ENCODE measurements at places on chromosomes 7 and 10.

DNA sequence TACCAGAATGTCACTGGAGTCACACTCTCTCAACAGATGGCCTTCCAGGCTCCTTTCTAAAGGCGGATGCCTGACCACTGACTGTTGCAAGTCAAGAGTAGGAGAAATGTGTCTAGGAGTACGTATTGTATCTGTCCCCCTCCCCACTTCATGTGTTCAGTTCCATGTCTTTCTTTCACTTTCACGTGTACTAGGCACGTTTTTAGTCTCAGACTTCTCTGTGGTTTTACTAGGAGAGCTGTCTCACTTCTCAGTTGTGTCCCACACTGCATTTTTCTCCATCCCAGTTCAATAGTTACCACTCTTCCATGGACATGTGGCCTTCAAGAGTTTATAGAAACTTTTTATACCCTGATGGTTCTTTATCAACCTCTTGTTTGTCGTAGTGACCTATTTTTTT lies 893.0 kb downstream of the NRG3 start:
- no peak for DNase-seq

- DNase-seq, result no peak
These were observed 61.7 kb upstream of the NPTX2 start for GRCh38 chr7:98555403-98555802.

DNA sequence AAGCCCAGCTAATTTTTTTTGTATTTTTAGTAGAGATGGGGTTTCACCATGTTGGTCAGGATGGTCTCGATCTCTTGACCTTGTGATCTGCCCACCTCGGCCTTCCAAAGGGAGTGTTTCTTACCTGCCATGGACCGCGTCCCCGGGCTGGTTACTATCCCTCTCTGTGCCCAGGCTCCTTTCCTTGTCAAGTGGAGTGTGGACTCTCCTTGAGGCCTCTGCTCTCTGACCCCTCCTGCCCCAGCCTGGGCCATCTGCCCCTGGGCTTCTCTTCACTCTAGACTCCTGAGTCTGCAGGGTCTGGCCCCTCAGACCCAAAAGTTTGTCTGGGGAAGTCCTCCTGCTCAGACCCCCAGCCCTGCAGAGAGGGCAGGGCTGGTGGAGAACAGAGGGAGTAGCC lies 20.7 kb downstream of the NEURL1 start:
- no peak for DNase-seq

DNA sequence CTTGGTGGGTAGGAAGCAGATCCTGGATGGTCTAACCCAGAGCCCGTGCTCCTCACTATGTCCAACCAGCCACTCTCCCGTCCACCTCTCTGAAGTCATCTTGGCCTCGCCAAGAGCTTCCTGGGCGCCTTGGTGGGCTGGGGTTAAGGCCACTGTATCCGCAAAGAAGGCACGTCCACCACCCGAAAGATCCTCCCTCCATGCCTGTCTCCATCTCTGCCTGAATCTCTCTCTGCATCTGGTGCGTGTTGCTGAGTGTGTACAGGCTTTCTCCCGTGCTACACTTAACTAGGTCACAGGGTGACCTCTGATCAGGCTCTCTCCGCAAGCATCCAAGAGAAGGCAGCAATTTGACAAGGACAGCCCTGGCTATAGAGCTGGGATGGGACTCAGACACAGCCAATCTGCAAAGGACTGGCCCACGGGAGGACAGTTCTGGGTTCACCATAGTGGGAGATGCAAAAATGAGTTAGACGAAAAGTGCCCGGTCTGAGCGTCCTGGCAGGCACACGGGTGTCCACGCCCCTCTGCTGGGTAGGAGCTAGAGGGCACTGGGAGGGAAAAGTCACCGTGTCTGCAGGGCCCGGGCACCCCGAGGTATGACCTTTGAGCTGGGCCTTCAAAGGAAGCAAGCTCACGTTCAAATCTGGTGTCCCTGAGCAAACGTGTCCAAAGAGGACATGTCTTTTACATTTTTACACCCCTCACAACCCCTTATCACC lies 9.4 kb upstream of the RFC2 start:
- DNase-seq, result no peak

GRCh38 chr10:25972631-25973030 lies 38.6 kb downstream of the MYO3A start:
- DNase-seq, result no peak

All from hematopoietic multipotent progenitor cell treated with erythropoietin and hydrocortisone succinate and interleukin-3 and kit ligand, for 4 days (in vitro differentiated cells).